ENCODE measurements at places on chromosomes 7 and 10.
A peak's percentile ranks its signal among the peaks of the same experiment; 100 is the strongest.

DNA sequence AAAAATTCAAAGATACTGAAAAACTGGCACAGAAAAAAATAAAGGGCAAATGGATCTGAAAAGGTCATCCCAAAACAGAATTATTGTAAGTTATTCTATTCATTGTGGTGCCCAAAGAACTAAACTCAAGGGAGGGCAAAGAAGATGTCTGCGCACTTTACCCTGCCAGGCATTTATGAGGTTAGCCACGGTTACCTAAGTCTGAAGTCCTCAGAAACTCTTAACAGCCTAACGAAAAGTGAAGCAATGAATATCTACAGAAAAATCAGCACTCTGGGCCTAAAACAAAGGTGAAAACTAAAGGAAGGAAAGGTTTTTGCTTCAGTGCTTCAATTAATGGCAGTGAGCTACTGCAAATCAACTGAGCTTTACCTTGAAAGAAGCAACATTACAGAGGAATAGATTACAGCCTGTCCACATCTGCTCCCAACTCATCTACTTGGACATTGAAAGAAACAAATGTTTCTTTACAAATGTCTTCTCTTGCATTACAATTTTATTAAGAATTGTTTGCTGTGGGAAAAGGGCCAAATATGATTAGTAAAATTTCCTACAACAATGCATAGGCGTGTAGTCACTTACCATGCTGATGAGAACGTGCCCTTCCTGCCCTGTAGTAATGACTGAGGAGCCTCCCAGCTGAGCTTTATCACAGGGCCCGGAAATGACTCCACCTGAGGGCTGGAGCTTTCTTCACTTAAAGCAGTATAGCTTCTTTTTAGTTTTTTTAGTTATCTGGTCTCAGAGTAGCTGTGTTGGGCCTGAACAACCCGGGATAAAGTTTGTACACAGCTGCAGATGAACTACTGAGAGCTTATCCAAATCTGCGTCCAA, at the start of gene TUBAL3:
Gene TUBAL3, minus strand, starts transcription at position 621 of the 834 bp plus-strand sequence. Its CDS starts 36 bp downstream, at position 585.
- no peak for ATAC-seq

GRCh38 chr10:51879238-51879637, 179.8 kb upstream of the CSTF2T start:
- ATAC-seq = peak; percentile 88

DNA sequence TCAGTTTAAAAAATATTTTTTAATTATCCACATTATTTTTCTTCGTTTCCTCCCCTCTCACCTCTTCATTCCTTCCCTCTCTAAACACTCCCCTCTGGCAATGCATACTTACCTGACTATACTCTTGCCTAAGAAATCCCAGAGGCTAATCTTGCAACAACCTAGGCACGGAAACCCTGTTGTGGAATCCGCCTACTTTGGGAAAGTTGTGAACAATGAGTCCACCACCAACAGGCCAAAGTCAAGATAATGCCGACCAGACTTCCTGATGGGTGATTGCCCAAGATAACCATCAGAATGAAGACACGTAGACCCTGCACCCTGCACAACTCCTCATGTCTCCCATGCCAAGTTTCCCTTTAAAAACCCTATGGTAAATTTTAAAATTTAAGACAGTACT, 521.5 kb downstream of the KIF20B start:
- ATAC-seq = no peak

GRCh38 chr7:10584886-10585285, 388.8 kb upstream of the PHF14 start:
- ATAC-seq = no peak

DNA sequence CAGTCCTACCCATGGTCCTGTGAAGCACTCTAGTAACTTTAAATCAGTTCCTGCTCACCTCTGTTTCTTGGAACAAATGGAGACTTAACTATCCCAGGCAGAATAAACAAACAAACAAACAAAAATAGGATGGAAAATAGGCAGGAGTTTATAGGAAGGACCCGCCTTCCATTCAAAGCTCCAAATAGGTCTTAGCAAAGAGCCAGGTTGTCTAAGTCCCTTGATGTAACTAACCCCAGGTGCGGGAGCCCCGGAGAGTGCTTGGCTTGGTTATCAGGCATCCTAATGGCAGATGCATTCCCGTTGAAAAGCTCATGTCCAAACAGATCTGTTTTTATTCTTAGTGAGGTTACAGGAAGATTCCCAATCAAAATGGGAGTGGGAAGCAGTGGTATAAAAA, 2.2 kb downstream of the IFIT2 start:
- no peak for ATAC-seq

- ATAC-seq = no peak
Measured at GRCh38 chr7:78159545-78159944, 361.0 kb downstream of the PHTF2 start.

- no peak for ATAC-seq
Measured at GRCh38 chr10:26721561-26721960, 24.1 kb downstream of the PDSS1 start.
